ENCODE measurements at places on chromosomes 6 and 20.

DNA sequence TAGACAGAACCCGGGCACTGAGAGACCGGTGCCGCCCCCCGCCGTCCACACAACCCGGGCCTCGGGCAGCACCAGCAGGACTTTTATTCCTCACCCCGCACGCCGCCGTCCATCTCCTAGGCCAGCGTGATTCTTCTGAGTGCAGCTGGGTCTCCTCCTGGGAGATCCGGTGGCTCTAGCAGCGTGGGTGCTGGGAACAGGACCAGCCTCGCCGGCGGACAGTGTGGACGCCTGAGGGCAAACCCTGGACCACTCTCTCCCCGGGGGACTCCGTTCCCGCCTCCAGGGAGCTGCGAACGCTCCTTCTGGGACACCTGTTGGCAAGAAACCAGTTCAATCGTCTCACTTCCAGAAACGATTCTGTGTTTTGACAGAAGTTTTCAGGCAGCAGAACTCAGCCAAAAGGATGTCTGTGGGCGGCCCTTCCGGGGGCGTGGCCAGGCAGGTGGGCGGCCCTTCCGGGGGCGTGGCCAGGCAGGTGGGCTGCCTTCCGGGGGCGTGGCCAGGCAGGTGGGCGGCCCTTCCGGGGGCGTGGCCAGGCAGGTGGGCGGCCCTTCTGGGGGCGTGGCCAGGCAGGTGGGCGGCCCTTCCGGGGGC is 130.7 kb downstream of the DLL1 start:
- DNase-seq: peak; percentile 61

GRCh38 chr20:33065785-33066184 is 12.1 kb downstream of the BPIFB3 start:
- no peak for DNase-seq

- DNase-seq: no peak
Measured at GRCh38 chr20:11546939-11547338, 370.8 kb upstream of the BTBD3 start.

DNA sequence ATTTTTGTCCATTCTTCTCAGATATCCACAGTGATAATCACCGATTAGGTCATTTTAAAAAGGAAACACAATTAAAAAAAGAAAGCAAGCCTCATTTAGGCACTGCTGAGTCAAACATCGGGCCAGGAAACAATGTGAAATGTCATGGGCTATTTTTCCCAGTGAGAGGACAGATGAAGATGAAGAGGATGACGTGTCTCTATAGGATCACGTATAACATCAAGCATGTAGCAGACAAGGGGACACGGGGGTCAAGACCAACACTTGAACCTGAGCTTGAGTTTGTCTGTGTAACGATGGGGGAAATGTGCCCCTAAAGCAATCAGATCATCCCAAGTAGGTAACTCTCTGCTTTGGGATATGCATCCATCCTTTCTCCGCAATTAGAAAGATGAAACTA is 553.2 kb downstream of the CD83 start:
- no peak for DNase-seq

GRCh38 chr6:37822851-37823682 is 3.5 kb downstream of the ZFAND3 start:
- DNase-seq: peak; percentile 80

DNA sequence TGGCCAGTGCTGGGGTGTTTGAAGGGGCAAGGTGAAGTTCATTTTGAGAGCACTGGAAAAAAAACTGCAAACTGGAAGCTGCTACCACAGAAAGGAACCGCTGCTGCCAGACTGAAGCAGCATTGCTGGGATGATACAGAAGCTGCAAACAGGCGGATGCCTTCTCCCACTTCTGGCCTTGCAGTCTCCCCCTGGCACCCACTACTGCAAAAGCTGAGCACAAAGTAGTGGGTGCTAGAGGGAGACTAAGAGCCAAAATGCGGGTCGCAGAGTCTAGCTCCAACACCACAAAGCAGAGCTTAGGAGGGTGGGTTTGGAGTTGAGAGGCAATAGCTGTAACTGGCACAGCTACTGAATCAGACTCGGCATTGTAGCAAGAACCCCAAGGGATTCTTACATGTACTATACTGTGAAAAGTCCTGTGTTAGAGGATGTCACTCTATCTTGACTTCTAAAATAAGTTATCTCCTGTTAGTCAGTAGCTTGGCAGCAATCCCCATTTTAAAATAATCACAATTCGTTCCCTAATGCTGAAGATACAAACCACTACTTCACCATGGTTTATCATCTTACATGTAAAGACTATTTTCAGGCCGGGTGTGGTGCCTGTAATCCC is 44.0 kb upstream of the COL21A1 start:
- no peak for DNase-seq

DNA sequence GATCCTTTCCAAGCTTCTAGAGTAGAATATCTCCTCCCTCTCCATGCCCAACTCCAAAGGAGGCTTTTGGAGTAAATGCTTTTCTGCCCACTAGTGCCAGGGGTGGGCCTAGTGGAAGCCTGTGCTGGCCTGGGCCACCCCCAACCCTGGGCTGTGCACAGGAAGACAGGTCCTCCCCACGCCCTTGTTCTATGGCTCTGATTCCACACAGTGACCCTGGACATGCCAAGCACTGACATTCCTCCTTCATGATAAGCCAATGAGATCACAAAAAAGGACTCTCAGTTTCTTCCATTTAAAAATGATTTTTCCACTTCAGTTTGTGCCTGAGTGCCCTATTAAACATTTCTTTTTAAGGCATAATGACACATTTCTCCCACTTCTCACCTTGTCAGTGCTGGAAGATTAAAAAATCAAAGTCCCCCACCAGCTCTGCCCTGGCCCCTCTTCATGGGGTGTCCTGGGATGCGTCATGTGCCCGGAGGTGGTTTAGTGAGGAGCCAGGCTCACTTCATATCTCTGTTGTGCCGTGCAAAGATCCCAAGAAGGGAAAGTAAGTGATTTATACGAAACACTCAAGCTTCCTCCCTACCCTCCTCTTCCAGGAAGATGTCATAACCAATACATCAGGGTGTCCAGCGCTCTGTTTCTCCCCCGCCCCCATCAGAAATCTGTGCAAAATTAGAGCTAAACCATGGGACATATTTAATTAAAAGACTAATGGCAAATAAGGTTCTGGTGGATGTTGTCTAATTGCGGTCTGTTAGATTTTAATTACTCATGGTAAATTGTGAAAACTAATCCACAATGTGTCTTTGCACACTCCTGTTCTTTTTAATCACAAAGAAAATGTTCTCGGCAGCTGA is 255.0 kb downstream of the NRN1 start:
- DNase-seq: no peak

DNA sequence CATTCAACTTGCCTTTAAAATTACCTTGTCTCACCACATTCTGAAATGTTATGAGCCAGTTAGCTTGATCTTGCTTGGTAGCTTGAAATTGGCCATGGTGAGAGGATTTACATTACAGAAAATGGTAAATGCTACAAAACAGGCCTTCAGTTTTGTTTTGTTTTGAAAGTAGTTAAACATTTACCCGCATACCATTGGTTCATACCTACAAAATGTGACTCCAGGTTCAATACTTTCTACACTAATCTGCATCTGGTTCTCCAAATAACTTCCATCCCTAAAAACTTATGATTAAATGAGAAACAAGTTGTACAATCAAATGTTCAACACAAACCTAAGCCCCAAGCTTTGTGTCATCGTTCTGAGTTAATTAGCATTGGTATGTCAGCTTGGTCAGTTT is 30.5 kb upstream of the MYBL2 start:
- no peak for DNase-seq

DNA sequence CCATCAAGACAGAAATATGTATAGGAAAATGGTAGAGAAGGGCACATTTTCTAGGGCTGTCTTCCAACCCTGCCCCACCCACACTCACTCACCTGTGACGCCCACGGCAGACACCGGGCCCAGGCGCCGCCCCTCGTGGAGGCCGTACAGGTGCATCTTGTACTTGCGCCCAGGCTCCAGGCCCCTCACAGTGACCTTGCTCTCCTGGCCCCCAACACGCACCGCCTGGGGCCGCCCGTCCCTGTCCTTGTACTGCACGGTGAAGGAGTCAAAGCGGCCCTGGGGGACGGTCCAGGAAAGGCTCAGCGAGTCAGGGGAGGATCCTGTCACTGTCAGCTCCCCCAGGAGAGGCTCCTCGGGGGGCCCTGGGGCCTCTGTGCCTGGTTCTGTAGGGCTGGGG is 19.8 kb downstream of the CYP21A2 start:
- no peak for DNase-seq

GRCh38 chr6:22838345-22838744 is 269.0 kb downstream of the HDGFL1 start:
- DNase-seq: no peak

GRCh38 chr20:53468587-53468986 is 125.1 kb downstream of the ZNF217 start:
- no peak for DNase-seq

- DNase-seq: no peak
Measured at GRCh38 chr6:10316373-10316721, 98.5 kb downstream of the TFAP2A start.

DNA sequence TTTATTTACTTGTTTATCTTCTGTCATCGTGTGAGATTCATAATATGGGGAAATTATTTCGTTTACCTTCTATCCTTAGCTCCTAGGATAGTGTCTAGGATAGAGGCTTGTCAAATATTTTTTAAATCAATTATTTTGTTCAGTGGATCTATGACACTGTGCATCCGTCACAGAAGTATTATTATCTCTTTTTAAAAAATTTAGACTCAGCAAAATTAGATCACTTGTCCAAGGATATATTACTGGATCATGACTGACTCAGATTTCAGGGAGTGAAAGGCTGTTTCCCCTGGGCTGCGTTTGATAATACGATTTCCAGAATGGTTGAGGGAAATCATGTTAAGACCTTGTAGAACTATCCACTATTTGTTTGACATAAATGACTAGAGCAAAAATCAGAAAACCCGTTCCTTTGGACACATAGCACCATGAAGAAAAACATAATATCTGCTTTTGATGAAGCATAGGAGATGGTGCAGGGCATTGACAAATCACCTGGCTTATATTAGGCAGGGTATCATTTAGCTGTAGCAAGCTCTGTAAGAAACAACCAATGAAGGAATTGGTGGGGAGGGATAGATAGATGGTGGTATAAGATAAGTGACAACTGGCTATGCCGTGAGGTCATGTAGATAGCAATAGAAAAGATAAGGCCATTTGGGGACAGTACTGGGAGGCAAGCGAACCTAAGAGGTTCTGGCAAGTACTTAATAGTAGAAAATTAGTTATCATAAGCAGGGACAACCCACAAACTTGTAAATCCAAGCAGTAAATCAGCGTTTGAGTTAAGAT is 465.2 kb upstream of the MAN1A1 start:
- no peak for DNase-seq

DNA sequence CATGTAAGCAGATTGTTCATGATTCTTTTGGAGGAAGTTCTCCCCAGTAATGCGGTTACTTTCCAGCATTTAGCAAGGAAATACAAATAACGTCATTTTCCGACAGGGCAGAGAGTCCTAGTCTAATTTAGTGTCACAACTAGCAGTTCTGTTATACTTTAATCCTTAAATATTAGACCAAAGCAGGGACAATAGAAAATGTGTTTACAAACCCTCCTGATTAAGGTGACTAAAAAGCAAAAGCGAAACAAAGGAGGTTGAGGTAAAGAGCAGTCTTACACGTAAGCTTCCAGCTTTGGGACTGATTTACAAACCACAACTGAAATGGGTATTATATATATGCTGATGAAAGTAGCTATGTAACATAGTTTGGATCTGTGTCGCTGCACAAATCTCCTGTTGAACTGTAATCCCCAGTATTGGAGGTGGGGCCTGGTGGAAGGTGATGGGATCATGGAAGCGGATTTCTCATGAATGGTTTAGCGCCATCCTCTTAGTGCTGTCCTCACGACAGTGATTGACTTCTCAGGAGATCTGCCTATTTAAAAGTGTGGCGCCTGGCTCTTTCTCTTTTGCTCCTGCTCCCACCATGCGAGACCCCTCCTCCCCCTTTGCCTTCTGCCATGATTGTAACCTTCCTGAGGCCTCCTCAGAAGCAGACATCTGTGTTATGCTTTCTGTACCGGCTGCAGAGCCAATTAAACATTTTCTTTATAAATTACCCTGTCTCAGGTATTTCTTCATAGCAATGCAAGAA is 81.9 kb downstream of the PLCB1 start:
- DNase-seq: peak; percentile 13
